PC-3 (cell line): ENCODE measurements at places on chromosomes 16 and 17.

DNA sequence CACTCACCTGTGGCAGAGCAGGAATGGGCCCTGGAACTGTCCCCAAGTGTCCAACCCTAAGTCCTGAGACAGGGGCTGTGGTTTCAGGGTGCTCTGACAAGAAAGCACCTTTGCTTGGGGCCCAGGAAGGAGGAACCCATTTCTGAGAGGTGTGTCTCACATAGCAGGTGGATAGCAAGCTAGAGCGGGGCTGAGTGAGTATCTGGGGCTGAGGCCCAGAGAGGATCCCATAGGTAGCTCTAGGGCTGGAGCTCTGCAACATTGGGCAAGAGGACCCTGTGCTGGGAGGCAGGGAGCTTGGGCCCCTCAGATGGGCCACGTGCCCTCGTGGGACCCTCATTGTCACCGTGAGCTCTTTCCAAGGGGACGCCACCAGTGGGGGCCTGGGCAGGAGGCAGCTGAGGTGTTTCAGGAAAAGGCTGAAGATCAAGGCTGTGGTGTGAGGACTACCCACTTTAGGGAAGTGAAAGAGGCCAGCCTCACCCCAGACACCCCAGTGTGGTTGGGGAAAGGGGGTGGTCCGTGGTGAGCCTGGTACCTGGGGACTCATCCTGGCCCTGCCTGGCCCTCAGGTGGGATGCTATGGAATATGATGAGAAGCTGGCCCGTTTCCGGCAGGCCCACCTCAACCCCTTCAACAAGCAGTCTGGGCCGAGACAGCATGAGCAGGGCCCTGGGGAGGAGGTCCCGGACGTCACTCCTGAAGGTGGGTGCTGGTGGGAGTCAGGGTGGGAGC is 5.3 kb downstream of the DEF8 start:
- DNase-seq = no peak

- peak; percentile 50 for DNase-seq
These were observed 15.7 kb downstream of the SLC16A3 start for GRCh38 chr17:82244413-82245133.

GRCh38 chr16:7624871-7625766 is 292.5 kb downstream of the RBFOX1 start:
- DNase-seq = no peak

DNA sequence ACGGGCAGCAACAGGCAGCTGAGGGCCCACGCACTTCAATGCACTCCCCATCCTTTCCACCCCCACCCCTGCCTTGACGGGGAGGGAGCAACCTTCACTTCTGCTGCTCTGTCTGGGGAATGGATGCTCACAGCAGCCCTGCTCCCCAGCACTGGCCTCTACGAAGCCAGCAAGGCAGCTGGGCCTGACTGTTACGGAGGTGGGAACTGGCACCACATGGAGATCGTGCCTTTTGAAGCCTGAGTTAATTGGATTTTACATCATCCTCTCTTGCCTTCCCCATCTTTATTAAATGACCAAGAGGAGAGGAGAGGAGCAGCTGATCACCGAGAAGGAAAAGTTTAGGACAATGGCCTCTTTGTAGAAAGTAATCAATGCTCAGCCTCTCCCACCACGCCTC is 187.0 kb upstream of the RPL38 start:
- no peak for DNase-seq

GRCh38 chr16:5442986-5443385 is 345.4 kb upstream of the EEF2KMT start:
- DNase-seq = no peak

DNA sequence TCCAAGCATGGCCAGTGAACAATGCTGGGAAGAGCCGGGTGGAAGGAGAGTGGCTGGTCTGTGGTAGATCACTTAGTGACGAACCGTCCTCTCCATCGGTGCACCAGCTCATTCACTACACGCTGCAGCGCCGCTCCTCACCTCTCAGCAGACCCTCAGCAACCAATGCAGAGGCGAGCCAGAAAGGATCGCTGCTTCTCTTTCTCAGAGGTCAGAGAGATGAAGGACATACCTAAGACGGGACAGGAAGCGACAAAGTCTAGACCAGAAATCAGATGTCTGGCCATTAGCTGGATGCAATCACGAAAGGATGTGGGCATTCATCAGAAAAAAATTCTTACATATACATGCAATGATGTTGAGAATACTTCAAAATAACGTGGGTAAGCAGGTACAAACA is 26.9 kb downstream of the NSMCE1 start:
- no peak for DNase-seq

DNA sequence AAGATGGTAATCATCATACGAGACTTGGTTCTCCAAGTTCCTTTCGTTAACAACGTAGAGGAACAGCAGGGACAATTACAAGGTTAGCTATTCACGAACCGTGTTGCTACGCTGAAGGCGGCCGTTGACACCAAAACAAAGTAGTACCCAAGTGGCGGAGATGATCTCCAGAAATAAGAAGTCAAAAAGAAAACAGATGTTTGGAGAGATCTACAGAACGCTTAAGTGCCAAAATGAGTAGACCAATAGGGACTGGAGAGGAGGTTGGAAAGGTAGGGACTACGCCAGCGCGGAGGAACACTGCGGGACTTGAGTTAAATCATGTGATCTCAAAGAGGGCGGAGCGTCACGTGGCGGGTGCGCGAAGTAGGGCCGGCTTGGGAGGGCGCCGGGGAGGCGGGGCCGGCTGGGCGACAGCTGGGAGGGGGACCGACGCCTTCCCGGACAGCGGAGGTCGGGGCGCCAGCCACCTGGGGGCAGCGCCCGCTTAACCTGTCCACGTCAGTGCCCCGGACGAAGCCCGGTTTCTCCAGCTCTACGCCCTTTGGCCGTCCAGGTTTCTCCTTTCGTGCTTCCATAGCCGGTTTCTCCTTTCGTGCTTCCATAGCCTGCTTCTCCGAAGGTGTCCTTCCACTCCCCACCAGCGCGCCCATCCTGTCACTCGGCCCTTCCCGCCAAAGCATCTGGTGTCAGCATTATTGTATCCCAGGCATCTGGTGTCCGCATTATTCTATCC is 636 bp upstream of the GABARAP start:
- DNase-seq = peak; percentile 85

- no peak for DNase-seq
These were observed 1.3 kb upstream of the HERPUD1 start for GRCh38 chr16:56930486-56931270.

DNA sequence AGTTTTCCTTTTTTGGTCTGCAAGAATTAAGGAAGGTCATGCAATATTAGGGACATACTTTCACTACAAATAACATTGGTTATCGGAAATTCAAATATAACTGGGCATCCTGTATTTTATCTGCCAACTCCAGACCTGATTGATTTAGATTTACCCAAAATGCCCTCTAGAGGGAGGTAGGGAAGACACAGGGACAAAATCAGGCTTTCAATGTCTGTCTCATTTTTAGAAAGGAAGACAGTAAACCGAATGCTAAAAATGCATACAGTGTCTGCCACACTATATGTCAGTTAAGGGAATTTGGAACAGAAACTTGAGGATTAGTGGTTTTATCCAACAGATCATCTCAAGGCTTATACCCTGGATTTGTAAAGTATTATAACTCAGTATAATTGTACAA is 161.7 kb upstream of the SOX9 start:
- peak; percentile 74 for DNase-seq

- no peak for DNase-seq
These were observed 15.0 kb upstream of the PEMT start for GRCh38 chr17:17606416-17607000.
